ENCODE measurements at places on chromosomes 3 and 15. TPM values are rescaled to one million over a fixed set of nuclear protein-coding genes. Genes with fewer than 3 reads are reported as not detected.

GRCh38 chr3:185052631-185053030 lies 100.2 kb downstream of the C3orf70 start:
- no peak for DNase-seq

The ABHD6 gene
- 8.4 TPM for polyA plus RNA-seq

The DCUN1D1 gene
- 34.8 TPM for polyA plus RNA-seq

GRCh38 chr3:123008840-123009239 lies 18.7 kb downstream of the SEMA5B start:
- DNase-seq: no peak

The MFGE8 gene
- polyA plus RNA-seq: 904 TPM

- no peak for DNase-seq
Observed at GRCh38 chr3:187242900-187243299, 45.6 kb downstream of the RTP1 start.

The ABHD5 gene
- 63.5 TPM for polyA plus RNA-seq

The NPRL2 gene
- polyA plus RNA-seq: 30.2 TPM

The PLXND1 gene
- polyA plus RNA-seq: 47.7 TPM

The DAZL gene
- not detected for polyA plus RNA-seq

GRCh38 chr3:112761062-112761638 lies 85.5 kb downstream of the CD200R1L start:
- DNase-seq: peak; percentile 32

DNA sequence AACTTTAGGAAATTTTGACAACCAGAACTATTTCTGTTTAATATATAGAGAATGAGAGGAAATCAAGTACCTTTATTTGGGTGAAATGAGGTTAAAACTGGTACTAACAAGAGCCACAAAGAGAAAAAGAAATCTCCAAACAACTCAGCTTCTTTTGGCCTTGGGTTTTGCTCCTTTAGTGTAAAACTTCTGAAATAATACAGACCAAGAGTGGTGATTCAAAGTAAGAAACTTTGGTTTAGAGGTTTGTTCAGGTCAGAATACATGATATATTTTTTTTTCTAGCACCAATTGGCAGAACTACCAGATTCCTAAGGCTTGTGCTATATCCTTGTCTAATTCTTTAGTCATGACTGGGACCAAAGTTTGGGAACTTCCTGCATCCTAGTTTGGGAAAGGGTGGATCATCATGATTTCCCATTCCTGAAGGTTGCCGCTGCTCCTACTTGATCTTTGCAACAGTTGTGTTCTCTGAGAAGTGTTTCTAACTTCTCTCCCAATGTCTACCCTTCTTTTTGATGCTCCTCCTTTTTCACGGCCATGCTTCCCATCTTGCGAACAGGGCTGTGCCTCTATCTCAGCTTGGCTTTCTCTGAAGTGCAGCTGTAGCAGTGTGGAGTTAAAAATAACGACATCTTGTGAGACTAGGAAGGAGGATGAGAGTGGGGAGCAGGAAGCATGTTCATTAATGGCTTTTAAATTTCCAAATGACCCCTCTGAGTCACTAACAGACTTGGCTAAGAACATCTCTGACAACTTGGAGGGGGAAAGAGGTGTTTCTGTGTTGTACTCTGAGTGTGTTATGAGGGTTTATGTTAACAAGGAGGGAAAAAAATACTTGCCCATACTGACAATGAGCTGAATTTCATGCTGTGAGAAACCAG lies 87.7 kb downstream of the KCNAB1 start:
- peak; percentile 32 for DNase-seq

The IGF2BP2 gene
- polyA plus RNA-seq: 25.2 TPM

- no peak for DNase-seq
Observed at GRCh38 chr15:25741256-25741580, 121.9 kb downstream of the ATP10A start.

DNA sequence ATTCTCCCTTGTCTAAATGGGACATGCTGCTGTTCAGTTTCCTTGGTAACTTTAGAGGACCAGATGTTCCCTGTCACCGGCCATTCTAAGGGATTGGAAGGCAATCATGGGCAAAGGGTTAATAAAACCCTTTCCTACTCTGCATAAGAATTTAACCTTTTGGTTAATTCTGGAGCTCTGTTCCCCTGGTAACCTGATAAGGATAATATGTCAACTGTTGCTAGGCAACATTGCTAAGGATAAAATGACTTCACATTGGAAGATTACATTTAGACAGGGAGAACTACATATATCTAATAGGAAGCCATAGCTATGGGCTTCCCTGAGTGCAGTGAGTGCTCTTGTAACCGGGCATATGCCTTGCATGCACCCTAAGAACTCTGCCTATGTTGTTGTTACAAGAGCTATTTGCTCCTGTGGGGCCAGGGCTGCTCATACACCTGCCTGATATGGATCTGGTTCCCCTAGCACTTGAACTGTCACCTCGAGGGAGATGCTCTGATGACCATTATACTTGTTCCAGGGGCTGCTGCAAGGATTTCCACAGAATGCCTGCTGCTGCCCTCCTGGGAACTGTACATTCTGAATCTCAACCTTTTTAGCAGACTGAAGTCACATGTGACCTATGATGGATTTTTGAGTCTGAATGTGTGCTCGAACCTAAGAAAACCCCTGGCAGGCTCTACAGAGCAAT lies 326.3 kb upstream of the PDZRN3 start:
- DNase-seq: no peak

The CHRNA3 gene
- not detected for polyA plus RNA-seq

DNA sequence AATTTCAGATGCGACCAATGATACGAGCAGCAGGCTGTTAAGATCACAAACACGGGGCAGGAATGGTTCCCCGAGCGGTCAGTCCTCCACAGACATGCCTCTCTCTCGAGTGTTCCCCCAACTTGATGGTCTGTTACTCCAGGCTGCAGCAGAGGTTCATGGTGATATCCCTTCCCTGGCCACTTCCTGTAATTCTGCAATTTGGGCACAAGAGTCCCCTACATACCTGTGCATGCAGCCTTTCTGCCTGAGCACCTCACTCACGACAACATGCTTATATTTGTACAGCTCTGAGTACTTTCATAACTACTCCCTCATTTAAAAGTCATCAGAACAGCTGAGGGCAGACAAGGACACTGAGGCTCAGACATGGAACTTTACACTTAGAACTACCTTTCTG lies 408.1 kb upstream of the NR2F2 start:
- DNase-seq: no peak

- no peak for DNase-seq
Observed at GRCh38 chr3:56467108-56467507, 1.2 kb downstream of the ERC2 start.

The CLDN16 gene
- polyA plus RNA-seq: 0.04 TPM

DNA sequence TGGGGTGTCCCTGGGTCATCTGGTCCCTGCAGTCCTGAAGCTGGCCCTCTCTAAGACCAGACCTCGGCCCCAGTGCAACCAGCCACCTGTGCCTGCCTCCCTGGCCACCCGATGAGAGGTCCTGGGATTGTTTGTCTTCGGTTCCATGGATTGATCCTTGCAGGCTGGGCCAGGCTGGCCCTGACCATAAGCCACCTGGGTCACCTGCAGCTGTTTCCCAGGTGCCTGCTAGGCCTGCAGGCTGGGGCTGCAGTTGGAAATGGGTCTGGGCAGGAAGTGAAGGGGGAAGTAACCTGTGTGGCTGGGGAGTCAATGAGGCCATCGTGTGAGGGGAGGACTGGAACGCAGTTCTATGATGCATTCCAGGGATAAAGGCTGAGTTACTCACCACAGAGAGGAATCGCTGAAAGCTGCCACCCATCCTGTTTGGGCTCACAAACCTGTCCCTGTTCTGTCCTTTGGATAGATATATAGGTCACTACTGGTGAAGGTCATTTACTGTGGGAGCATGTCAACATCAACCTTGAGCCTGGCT lies 30.9 kb upstream of the VPS8 start:
- no peak for DNase-seq

The WNT7A gene
- not detected for polyA plus RNA-seq

- no peak for DNase-seq
Observed at GRCh38 chr3:54133196-54133595, 10.8 kb downstream of the CACNA2D3 start.

- no peak for DNase-seq
Observed at GRCh38 chr3:72343078-72343477, 505.2 kb downstream of the SHQ1 start.

GRCh38 chr3:167626490-167626889 lies 27.3 kb downstream of the WDR49 start:
- no peak for DNase-seq

The CCDC80 gene
- polyA plus RNA-seq: 289 TPM

DNA sequence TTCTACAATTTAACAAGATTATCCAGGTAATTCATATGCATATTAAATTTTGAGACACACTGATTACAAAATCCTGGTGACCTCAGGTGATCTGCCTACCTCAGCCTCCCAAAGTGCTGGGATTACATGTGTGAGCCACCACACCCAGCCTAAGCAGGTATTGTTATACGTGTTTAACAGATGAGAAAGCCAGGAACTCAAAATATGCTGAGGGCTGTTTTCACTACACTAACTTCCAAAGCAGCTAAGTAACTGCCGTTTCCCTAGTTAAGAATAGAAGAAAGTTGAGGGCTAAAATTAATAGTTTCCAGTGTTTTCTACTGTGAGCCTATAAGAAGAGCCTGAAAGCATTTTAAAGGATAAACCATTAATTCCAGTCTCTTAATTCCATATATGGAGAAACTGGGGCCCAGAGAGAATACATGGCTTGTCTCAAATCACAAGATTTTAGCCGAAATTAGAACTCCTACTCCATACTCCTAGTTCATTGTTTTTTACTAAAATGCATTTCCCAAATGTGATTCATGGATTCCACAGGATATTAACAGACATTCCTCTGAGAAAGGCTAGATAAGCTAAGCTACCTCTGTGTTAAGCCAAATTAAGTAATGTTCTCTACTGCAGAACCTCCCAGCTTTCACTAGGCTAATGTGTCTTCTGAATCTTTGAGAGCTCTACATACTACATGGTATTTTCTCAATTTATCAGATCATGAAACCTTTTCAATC lies 17.0 kb upstream of the AVEN start:
- peak; percentile 50 for DNase-seq

GRCh38 chr15:57198654-57199291 lies 177.5 kb upstream of the CGNL1 start:
- no peak for DNase-seq

- DNase-seq: no peak
Observed at GRCh38 chr3:18307529-18307928, 117.6 kb downstream of the SATB1 start.

DNA sequence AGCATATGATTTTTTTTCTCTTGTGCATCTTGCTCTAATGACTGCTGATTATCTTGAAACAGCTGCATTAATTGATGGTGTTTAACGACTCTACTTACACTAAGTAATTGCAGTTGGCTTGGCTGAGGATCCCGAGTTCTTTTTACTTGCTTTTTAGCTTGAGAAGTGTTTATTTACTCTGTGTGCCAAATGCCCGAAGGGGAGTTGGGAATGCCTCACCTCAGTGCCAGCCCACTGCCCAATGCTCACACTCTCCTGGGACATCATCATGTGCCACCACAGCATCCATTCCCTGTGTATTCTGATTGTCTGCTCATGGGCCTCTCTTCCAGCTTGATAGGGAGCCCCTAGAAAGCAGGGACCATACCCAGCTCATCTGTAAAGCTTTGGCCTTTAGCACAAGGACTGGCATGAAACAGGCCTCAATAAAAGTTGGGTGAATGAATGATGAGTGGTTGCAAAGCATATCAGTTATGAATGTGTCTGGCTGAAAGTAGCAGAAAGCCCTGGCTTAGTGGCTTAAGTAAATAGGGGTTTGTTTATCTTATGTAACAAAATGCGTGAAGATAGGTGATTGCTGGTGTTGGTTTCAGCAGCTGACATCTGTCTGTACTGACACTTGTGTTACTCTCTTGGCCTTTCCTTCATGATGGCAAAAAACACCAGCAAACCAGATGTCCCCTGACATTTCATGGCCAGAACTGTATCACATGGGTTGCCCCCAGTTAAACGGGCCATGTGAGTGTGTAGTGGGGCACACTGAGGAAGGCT lies 8.1 kb downstream of the PXYLP1 start:
- no peak for DNase-seq

The CHDH gene
- 0.02 TPM for polyA plus RNA-seq

DNA sequence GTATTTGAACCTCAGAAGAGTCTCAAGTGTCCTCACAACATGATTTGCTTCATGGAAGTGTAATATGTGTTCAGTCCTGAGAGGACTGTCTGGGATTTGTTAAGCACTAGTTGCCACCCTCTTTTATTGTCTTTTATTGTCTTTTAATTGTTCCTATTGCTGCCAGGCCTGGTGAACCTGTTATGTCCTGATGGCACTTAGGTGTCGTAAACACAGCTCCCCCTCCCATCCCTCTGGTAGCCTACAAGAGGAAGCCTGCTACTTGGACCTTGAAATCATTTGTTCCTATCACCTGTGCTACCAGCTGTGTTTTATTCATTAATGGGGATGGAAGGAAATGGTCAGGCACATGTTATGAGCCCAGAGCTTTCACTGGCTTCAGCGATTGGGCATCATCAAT lies 19.3 kb downstream of the CCNB2 start:
- no peak for DNase-seq

DNA sequence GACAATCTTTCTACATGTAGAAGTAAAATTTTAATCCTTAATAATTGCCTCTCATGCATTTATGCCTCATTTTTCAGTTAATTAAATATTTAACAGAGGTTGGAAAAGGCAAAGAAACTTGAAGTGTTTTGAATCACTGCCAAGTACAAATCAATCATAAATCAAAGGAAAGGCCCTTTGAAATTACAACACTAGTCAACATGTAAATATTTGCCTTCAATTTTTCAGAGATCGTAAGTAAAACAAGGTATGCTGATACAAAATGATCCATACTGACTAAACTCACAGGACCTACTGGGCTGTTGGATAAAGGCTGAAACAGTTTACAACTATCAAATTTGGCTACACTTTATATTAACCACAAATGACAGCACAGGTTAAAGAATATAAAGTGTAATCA lies 33.9 kb downstream of the ZBBX start:
- no peak for DNase-seq

- no peak for DNase-seq
Observed at GRCh38 chr3:160982491-160982890, 122.7 kb downstream of the B3GALNT1 start.

DNA sequence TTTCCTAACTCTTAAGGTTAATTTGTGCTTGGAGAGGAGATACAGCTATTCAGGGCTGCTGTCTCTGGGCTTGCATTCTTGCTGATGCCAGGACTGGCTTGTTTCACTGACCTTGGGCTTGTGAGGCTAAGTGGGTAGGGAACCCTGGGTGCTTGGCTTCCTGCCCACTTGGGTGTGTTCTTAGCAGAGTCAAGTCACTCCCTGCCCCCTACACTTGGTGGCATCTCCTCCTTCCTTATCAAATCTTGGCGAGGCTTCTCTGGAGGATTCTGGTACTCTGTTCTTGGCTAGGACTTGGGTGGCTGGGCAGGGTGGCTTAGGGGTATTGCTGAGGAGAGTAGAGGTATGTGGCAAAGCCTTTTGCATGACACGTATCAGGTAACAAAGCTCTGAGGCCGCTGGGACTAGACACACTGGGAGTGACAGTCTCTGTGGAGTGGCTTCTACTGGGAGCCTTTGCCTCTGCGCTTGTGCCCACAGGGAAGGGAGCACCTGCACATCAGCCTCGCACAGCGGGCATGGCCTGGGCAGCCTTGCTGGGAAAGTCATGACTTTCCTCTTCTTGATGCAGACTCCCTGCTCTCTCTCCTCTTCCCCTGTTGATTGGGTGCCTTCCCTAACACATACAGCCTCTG lies 41.8 kb downstream of the CHCHD6 start:
- no peak for DNase-seq

- DNase-seq: peak; percentile 80
Observed at GRCh38 chr3:123678108-123678511, 93.3 kb upstream of the HACD2 start.
